ENCODE measurements at places on chromosomes 6 and 20.

- DNase-seq: no peak
Observed at GRCh38 chr20:8272766-8273165, 140.7 kb downstream of the PLCB1 start.

GRCh38 chr6:120468486-120468885, 865.8 kb downstream of the TBC1D32 start:
- no peak for DNase-seq

GRCh38 chr6:144340541-144341371, 55.6 kb downstream of the UTRN start:
- DNase-seq: no peak

- DNase-seq: peak; percentile 91
Observed at GRCh38 chr20:58715801-58716475, 23.3 kb downstream of the NPEPL1 start.

- no peak for DNase-seq
Observed at GRCh38 chr20:37961066-37961465, 58.1 kb downstream of the VSTM2L start.

GRCh38 chr6:303263-303662, 11.0 kb downstream of the DUSP22 start:
- DNase-seq: no peak

GRCh38 chr6:31083742-31084354, 28.5 kb downstream of the C6orf15 start:
- no peak for DNase-seq

GRCh38 chr6:14573703-14574290, 456.2 kb downstream of the CD83 start:
- no peak for DNase-seq

DNA sequence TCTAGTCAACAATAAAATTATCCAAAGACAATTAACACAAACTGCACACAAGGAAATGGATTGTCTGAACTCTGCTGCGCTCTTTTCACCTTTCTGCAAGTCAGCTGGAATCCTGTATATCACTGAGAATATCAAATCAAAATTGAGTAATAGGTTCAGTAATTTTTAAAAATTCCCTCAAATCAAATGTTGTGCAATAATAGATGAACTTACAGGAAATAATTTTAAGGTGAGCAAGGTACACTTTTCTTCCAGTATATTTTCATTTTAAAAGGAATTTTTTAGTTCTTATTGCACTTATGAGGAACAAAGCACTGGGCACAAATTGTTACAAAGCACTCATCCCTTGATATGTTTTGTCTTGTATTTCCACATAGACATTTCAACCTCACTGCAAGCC, 1.2 kb downstream of the SAYSD1 start:
- DNase-seq: no peak

DNA sequence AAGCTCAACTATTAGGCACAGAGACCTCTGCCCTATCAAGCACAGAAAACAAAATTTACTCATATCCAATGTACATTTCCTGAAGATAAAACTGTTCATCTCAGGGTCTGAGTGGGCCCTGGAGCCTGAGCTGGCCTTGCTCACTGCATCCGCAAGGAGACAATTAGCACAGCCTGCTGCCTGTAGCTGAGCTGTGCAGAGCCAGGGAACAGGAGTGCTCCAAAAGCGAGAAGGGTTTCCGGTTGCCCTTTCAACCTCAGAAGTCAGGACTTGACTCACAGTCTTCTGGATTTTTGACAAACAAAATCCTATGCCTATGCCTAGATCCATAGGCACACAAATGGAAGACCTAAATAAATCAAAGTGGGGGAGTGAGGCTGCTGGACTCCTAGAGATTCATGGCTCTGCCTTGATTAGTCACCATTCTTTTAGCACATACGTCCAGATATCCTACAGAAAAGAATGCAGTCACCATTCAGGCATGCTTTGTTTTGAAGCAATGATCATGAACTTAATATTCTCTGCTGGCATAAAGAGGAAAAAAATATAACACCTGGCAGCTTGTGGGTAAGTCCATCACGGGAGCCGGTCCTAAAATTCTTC, 73.5 kb downstream of the BFSP1 start:
- no peak for DNase-seq

DNA sequence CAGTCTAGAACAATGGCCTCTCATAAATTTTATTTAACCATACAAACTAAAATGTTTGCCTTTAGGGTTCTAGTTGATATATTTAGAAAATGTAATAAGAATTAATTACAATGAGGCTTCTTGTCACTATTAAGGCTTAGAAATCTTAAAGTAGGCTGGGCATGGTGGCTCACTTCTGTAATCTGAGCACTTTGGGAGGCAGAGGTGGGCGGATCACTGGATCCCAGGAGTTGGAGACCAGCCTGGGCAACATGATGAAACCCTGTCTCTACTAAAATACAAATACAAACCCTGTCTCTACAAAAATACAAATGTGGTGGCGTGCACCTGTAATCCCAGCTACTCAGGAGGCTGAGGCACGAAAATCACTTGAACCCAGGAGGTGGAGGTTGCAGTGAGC, 99.0 kb upstream of the ADGRF1 start:
- no peak for DNase-seq

- no peak for DNase-seq
Observed at GRCh38 chr6:23875006-23875405, 251.0 kb upstream of the NRSN1 start.

GRCh38 chr6:29419516-29419915, 4.8 kb downstream of the OR12D1 start:
- no peak for DNase-seq

- no peak for DNase-seq
Observed at GRCh38 chr6:5746759-5747130, 260.0 kb downstream of the NRN1 start.

DNA sequence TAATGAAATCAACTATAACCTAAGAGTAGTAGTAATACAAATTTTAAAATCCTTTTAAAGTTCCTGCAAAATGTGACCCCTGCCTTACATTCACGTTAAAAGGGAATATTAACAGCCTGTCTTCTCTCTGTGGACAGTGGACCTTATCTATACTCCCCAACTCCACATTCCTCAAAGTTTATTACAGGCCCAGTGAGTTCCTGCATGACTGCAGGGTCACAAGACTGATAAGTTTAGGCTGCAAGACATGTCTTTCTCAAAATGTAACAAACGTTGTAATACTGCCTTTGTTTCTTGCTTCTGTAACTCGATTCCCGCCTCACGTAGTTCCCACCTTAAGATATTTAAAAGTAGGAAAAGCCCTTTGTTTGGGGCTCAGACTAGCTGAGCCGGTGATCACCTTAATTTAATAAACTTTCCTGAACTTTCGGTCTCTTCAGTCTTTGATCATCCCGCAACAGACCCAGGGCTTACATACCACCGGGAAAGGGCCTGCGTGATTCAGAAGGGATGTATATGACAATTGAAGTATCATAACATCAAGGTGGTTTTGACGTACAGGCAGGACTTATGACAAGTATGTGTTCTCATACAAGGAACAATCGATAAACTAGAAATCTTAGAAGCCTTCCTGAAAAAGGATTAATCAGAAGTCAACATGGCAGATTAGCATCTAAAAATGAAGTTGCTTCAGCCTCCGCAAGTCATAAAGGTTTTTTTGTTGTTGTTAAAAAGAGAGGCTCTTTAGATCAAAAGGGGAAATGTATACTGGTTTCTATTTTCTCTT, 3.0 kb downstream of the IL22RA2 start:
- DNase-seq: no peak

GRCh38 chr6:37689381-37689780, 8.3 kb downstream of the MDGA1 start:
- no peak for DNase-seq

- no peak for DNase-seq
Observed at GRCh38 chr6:13048113-13048512, 280.2 kb downstream of the TBC1D7 start.

- DNase-seq: no peak
Observed at GRCh38 chr20:4521170-4521968, 200.3 kb upstream of the PRND start.

DNA sequence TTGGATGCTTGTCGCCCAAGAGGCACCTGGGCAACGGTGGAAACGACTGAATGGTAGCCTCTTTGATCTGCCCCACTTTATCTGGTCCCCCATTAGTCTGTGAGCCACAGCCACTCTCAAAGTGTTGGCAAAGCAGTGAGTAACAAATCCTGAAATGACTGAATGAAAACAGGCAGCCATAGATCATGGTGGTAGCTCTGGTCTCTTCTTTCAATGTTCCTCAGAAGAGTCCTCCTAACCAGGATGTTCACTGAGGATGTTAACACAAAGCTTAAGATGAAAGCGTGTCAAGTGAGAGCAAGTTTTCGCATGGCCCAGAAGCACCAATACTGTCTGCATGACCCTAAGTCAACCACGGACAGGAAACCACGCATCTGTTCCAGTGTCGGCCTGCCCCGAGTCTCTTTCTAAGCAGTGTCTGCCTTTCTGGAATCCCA, 107.3 kb downstream of the IRF4 start:
- DNase-seq: no peak

DNA sequence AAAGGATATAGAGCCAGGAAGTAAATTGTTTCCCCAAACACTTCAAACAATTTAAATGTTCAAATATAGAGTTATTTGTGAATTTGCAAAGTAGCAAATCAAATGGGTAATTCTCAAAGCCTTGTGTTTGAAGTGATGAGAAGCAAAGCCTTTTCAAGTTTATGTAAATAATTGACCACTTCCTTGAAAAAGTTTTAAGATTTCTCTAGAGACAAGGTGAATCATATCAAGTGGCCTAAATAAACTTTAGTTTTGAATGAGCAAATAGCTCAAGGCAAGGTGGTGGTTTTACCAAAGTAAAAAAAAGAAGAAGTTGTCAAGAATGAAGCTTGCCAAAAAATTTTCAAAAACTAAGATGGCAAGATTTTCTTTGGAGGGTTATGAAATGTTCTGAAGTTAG, 42.6 kb upstream of the IFNGR1 start:
- DNase-seq: no peak

DNA sequence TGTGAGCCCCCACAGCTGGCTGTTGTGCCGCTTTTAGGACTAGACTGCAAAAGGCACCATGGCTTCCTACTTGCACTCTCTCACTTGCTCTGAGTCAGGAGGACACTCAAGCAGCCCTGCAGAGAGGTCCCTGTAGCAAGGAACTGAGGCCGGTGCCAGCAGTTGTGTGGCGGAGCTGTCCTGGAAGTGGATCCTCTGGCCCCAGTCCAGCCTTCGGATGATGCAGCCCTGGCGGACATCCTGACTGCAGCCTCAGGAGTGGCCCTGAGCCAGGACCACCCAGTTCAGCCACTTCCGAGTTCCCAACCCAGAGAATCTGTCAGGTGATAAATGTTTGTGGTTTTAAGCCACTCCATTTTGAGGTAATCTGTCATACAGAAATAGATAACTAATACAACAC, 17.5 kb downstream of the CTCFL start:
- no peak for DNase-seq

DNA sequence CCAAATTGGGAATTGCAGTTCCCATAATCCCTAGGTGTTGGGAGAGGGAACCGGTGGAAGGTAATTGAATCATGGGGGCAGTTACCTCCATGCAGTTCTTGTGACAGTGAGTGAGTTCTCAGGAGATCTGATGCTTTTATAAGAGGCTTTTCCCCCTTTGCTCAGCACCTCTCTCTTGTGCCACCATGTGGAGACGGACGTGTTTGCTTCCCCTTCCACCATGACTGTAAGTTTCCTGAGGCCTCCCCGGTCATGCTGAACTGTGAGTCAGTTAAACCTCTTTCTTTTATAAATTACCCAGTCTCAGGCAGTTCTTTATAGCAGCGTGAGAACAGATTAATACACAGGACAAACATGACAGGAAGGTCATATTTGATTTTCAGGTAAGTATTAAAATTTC, 25.3 kb upstream of the HECA start:
- no peak for DNase-seq

- no peak for DNase-seq
Observed at GRCh38 chr6:168450917-168451316, 9.9 kb downstream of the SMOC2 start.

- no peak for DNase-seq
Observed at GRCh38 chr20:58020656-58021454, 207.6 kb downstream of the ANKRD60 start.

DNA sequence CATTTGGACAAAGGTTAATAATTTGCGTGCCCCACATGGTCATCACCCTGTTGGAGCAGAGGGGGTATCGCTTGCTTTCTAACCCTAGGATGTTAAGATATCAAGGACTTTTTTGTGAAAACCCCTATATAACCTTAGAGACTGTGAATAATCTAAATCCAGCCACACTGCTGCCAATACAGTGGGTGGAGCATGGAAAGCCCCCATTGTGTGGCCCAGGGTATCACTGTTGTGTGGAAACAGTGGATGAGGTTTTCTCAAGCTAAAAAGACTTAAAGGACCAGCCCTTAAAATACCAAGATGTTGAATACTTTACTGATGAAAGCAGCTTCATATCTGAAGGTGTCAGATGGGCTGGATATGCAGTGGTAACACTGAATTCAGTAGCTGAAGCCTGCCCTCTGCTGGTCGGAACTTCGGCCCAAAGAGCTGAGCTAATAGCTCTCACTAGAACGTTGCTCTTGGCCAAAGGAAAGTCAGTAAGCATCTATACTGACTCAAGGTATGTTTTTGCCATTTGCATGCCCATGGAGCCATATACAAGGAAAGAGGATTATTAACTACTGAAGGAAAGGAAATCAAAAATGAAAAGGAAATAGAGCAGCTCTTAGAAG, 695.2 kb downstream of the PHF3 start:
- no peak for DNase-seq

GRCh38 chr6:34094474-34095135, 51.3 kb downstream of the GRM4 start:
- DNase-seq: no peak

- DNase-seq: no peak
Observed at GRCh38 chr20:46233701-46234100, 74.6 kb downstream of the CDH22 start.

- DNase-seq: no peak
Observed at GRCh38 chr6:128259730-128260685, 260.4 kb downstream of the PTPRK start.

DNA sequence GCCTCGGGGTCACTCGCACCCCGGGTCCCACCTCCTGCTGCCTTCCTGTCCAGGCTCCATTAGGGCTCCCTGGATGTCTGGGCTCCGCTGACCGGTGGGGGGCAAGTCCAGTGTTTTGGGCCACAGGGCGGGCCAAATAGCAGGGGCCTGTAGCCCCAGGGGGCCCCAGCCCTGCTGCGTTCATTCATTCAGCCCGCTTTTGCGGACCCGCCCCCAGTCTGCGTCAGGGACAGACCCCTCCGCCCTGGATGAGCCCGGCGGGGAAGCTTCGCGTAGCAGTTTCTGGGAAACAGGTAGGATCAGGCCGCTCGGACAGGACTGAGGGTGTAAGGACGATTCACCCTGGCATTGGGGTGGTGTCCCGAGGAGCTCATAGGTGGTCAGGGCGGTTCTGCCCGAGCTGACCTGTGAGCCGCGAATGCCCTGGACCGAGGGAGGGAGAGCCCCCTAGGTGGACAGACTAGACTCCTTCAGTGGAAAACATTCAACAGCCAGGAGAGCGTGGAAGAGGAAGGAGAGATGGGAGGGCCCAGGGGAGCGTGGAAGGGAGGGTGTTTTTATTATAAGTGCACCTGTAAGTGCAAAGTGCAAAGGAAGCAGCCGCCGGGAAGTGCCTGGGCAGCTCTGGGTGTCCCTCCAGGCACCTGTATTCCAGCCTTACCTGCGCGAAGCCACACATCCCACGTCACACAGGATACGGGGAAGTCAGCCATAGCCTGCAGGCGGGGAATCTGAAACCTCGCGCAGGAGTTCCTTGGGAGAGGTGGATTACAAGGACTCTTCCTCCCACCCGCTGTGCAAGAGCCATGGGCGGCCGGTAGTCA, 662 bp downstream of the ENTPD6 start:
- peak; percentile 91 for DNase-seq

GRCh38 chr20:2838170-2838797, 2.2 kb downstream of the PCED1A start:
- DNase-seq: no peak

- no peak for DNase-seq
Observed at GRCh38 chr6:16061818-16062217, 67.1 kb upstream of the MYLIP start.

- DNase-seq: no peak
Observed at GRCh38 chr20:63119121-63119962, 96.6 kb downstream of the YTHDF1 start.
